Kasumi-1 (cell line): ENCODE measurements at places on chromosomes 3 and 15.

- peak; percentile 7 for DNase-seq
Measured at GRCh38 chr3:48432411-48433371, 2.8 kb upstream of the PLXNB1 start.

DNA sequence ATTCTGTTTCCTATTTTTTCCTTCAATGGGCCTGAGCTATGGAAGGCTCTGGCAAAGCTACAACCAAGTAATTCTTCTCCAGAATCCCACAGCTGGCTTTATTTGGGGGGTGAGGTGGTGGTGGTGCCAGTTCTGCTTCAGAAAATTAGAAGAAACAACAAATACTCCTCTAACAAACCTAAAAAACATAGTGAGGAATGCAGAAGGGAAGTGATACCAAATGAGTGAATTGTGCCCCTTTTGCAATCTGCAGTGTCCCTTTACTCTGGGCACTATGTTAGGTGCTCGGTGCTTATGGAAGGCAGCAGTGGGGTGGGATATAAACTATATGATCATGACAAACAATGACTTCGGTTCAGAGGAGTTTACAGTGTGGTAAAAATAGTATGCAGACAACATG lies 90.4 kb upstream of the ROPN1 start:
- no peak for DNase-seq

- no peak for DNase-seq
Measured at GRCh38 chr3:186782542-186783057, 777 bp upstream of the EIF4A2 start.

- no peak for DNase-seq
Measured at GRCh38 chr3:175001091-175001490, 142.0 kb downstream of the NAALADL2 start.

- no peak for DNase-seq
Measured at GRCh38 chr3:52896151-52896550, 1.2 kb downstream of the STIMATE start.

GRCh38 chr15:100877551-100877950 lies 2.1 kb upstream of the ALDH1A3 start:
- DNase-seq, result no peak

- no peak for DNase-seq
Measured at GRCh38 chr3:103767635-103768034, 1332.8 kb downstream of the ZPLD1 start.

DNA sequence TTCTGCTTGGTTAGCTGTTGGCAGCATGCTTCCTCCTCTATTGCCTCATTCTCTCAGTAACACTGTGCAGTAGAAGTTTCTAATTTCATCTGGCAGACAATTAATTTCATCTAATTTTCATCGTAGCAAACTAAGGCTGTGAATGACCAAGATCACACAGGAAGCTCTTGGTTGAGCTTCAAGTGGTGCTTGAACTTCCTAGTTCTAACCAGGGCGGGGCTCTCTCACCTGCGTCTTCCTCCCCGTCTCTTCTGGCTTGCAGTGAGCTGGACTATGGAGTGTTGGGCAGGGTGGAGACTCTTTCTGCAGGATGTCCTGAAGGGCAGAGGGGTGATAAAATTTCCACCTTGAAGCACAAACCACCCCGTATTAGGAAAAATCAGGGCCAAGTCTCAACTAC lies 2.0 kb upstream of the IL16 start:
- no peak for DNase-seq

GRCh38 chr3:133452641-133453319 lies 52.9 kb downstream of the BFSP2 start:
- DNase-seq, result no peak

DNA sequence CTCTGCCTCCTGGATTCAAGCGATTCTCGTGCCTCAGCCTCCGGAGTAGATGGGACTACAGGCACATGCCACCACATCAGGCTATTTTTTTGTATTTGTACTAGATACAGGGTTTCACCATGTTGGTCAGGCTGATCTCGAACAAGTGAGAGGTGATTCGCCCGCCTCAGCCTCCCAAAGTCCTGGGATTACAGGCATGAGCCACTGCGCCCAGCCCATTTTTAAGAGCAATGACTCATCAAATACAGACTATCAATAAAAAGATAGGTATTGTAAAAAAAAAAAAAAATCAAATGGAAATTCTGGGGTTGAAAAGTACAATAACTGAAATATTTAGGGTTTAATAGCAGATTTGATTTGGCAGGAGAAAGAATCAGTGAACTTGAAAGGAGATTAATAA lies 129.0 kb downstream of the TJP1 start:
- DNase-seq, result no peak

- DNase-seq, result no peak
Measured at GRCh38 chr3:43996379-43997301, 245.0 kb upstream of the TOPAZ1 start.

GRCh38 chr3:121698476-121698875 lies 37.8 kb upstream of the HCLS1 start:
- no peak for DNase-seq
